ENCODE measurements at places on chromosomes 7 and 10.

DNA sequence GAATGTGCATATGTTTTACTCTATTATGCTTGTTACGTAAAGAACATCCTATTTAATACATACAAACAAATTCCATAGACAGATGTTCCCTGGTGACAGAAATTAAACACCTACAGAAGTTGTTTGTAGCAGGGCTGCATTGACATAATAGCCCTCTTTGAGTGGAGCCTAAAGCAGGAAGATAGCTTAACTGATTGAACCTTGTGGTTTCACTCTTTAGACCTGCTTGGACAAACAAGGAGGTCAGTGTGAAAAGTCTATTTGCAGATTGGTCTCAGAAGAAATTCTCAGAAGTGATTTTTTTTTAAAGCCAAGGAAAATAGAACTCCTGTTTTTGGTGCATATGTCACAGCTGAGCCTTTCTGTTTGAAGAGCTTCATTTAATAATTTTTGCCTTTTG, 121.3 kb downstream of the PPP1R9A start:
- H3K4me3 ChIP-seq, result no peak overlapping the region
- no peak for DNase-seq
- no peak overlapping the region for H3K27ac ChIP-seq
- no peaks in the 10 kb centered on the region for H3K4me1 ChIP-seq
- no peaks in the 10 kb centered on the region for H3K36me3 ChIP-seq

DNA sequence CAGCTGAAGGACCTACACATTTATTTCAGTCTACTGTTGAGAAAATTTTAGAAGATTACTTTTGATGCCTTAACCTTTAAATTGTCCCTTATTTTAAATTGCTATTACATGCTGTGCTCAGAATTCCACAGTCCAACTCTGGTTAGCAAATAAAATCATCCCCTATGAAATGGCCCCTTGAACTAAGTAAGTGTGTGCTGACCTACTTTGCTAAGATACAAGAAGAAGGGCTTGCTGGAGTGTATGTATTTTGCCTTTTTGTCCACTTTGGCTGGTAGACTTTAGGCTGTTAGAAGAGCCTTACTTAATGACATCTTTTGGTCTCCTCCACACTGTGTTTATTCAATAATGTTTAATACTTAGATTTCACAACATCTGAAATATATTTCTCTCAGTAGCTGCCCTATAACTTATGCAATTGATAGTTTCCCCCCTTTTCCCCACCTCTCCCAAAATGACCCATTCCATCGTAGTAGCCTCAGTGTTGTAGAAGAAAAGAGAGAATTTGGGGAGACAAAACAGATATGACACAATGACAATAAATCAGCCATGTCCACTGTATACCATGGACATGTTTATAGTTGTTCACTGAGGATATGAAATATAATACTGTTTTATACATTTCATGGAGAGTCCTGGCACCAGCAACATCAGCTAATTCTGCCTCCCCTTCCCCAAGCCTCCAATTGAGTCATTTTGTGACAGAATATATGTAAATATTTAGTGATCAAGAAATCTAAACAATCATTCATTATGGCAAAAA, 107.8 kb upstream of the ASAH2 start:
- no peak overlapping the region for H3K4me3 ChIP-seq
- no peak for DNase-seq
- H3K27me3 ChIP-seq, result no peaks in the 10 kb centered on the region
- H3K27ac ChIP-seq, result no peak overlapping the region
- H3K4me1 ChIP-seq, result no peaks in the 10 kb centered on the region

GRCh38 chr7:1033546-1034145, 10.7 kb upstream of the GPR146 start:
- no peaks in the 10 kb centered on the region for H3K4me1 ChIP-seq
- no peak overlapping the region for H3K4me3 ChIP-seq
- no peaks in the 10 kb centered on the region for H3K27me3 ChIP-seq
- no peak overlapping the region for H3K27ac ChIP-seq
- DNase-seq, result no peak

DNA sequence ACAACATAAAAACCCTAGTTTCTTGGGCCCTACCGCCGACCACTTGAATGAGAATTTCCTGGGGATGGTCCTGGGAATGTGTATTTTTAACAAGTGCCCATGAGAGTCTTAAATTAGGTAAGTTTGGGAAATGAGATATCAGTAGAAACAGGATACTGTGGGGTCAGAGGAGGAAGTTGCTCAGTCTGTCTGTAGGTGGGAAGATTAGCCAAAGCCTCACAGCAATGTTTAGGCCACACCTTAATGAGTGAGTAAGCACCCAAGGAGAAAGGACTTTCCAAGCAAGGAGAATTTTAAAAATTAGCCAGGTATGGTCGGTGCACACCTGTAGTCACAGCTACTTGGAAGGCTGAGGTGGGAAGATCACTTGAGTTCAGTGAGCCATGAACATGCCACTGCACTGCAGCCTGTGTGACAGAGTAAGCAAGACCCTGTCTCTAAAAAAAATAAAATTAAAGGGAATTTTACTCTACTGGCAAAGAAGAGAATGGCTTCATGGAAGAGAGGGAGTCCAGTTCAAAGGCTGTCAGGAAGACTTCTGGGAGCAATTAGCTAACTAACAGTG, 31.9 kb downstream of the PAPSS2 start:
- DNase-seq, result no peak
- no peaks in the 10 kb centered on the region for H3K36me3 ChIP-seq
- H3K27ac ChIP-seq, result no peak overlapping the region
- no peak overlapping the region for H3K4me3 ChIP-seq
- H3K27me3 ChIP-seq, result no peaks in the 10 kb centered on the region
- H3K4me1 ChIP-seq, result no peaks in the 10 kb centered on the region

GRCh38 chr10:99815621-99816020, 33.2 kb downstream of the ABCC2 start:
- no peaks in the 10 kb centered on the region for H3K36me3 ChIP-seq
- H3K27me3 ChIP-seq, result no peaks in the 10 kb centered on the region
- H3K4me1 ChIP-seq, result no peaks in the 10 kb centered on the region
- DNase-seq, result no peak
- no peak overlapping the region for H3K27ac ChIP-seq
- H3K4me3 ChIP-seq, result no peak overlapping the region

- H3K4me3 ChIP-seq, result no peak overlapping the region
- H3K27ac ChIP-seq, result no peak overlapping the region
- H3K4me1 ChIP-seq, result no peaks in the 10 kb centered on the region
- H3K36me3 ChIP-seq, result no peaks in the 10 kb centered on the region
- H3K27me3 ChIP-seq, result no peaks in the 10 kb centered on the region
- no peak for DNase-seq
Observed at GRCh38 chr7:115293628-115294240, 371.8 kb downstream of the MDFIC start.

- no peaks in the 10 kb centered on the region for H3K36me3 ChIP-seq
- no peak for DNase-seq
- H3K4me3 ChIP-seq, result peak within 1 kb of the TSS; percentile 35
- no peaks in the 10 kb centered on the region for H3K27me3 ChIP-seq
- peak within 1 kb of the TSS; percentile 87 for H3K27ac ChIP-seq
Observed at GRCh38 chr7:150685219-150686029, at the start of gene GIMAP2. GIMAP2 (plus strand) TSS chr7:150685706; CDS start chr7:150687060, 1,354 bp downstream.

DNA sequence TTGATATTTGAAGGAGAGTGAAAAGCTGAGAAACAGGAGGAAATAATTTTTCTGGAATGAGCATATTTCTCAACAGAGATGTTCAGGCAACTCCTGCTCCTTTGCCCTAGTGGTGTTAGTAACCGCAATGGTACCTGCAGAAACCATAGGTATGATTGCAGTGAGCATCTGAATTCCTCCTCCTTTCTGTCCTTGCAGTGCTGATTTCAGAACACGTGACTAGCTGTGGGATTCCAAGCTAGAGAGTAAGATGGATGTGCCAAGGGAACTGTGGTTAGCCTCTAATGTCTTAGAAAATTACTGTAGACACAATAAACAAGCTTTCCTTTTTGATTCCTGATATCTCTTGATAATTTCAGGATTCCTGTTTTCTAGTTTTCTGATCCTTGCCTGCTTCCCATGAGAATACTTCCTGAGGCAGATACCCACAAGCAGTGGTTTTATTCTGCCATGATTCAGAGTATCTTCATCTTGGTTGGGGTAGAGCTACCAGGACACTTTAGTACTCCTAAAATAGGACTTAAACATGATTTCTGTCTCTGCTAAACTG, 27.5 kb downstream of the LRGUK start:
- no peak overlapping the region for H3K27ac ChIP-seq
- no peaks in the 10 kb centered on the region for H3K36me3 ChIP-seq
- no peak overlapping the region for H3K4me3 ChIP-seq

DNA sequence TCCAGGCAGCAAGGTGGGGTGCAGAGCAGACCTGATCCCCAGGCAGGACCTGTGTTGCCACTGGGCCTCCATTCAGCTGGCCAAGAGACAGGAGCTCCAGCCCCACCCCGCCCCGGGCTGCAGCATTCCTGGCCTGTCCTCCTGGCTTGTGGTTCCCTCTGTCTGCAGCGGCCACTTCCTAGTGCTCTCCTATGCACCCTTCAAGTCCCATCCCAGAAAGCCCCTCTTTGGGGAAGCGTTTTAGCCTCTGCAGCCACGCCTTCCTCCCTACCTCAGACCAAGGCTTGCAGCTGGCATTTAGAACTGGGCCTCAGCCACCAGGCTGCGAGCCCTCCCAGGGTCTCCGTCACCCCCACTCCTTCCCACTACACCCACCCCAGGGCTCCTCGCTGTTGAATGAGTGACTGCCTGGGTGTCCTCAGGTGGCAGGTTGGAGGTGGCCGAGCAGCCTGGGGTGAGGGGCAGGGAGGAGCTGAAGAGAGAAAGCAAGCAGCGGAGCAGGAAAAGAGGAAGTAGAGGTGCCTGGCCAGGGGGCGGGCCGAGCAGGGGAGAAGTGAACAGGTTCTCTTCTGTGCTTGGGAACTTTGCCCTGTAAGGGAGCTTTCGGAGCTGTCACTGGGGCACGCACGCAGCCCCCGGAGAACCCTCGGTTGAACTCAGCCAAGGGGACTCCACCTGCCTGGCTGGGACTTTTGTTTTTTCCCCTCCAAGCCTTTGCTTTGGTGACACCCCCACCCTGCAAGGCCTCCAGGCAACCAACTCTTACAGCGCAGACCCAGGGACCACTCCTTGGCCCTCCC, 109.1 kb upstream of the TNRC18 start:
- peak overlapping the region; percentile 84 for H3K4me3 ChIP-seq
- no peaks in the 10 kb centered on the region for H3K36me3 ChIP-seq
- no peaks in the 10 kb centered on the region for H3K4me1 ChIP-seq
- H3K27me3 ChIP-seq, result no peaks in the 10 kb centered on the region
- peak overlapping the region; percentile 100 for H3K27ac ChIP-seq

- H3K27ac ChIP-seq, result no peak overlapping the region
- no peaks in the 10 kb centered on the region for H3K27me3 ChIP-seq
- H3K36me3 ChIP-seq, result no peaks in the 10 kb centered on the region
- no peaks in the 10 kb centered on the region for H3K4me1 ChIP-seq
- H3K4me3 ChIP-seq, result no peak overlapping the region
Observed at GRCh38 chr7:107975394-107976013, 27.5 kb downstream of the LAMB1 start.

DNA sequence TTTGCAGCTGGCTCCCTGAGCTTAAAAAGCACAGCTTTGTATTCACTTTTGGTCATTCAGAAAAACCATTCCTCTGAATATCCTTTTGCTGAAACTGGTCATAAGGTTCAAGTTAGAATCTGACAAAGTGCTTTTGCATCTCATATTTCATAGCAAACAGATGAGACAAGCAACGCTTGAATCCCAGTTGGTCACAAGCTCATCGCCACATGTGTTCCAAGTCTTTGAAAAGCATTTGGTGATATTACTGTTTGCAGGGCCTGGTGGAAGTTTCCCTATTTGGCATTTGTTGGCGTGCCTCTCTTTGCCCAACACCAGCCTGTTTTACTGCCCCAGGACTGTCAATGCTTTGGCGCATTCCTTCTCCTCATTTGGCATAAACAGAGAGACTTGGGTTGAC, 10.3 kb downstream of the TACC2 start:
- H3K36me3 ChIP-seq, result no peaks in the 10 kb centered on the region
- no peak for DNase-seq

DNA sequence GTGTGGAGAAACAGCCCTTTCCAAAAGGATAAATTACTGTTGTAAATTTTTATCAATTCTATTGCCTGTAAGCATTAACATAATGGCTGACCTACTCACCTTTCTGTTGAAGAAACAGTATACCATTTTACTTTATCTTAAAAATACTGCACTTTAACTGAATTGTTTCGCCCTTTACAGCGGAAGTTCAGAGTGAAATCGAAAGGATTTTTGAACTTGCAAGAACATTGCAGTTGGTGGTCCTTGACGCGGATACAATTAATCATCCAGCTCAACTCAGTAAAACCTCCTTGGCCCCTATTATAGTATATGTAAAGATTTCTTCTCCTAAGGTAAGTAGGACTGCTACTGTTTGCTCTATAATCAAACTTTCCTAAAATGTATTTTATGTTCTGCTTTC, 117.5 kb downstream of the NSUN6 start:
- no peak overlapping the region for H3K4me3 ChIP-seq
- no peak overlapping the region for H3K27ac ChIP-seq
- H3K27me3 ChIP-seq, result no peaks in the 10 kb centered on the region
- H3K36me3 ChIP-seq, result no peaks in the 10 kb centered on the region
- no peak for DNase-seq

DNA sequence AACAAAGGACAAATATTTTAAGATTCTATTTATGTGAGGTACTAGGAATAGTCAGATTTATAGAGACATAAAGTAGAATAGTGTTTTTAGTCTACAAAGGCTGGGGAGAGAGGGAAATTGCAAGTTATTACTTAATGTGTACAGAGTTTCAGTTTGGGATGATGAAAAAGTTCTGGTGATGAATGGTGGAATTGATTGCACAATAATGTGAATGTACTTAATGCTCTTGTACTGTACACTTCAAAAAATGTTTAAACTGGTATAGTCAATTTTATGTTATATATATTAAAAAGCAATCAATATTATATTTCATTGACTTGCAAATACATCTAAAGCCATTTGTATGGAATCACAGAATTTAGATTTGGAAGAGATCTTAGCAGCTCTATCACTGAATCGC, 213.4 kb downstream of the PPP1R3A start:
- H3K4me1 ChIP-seq, result no peaks in the 10 kb centered on the region
- H3K36me3 ChIP-seq, result no peaks in the 10 kb centered on the region
- no peak overlapping the region for H3K27ac ChIP-seq
- no peak overlapping the region for H3K4me3 ChIP-seq

- no peak overlapping the region for H3K4me3 ChIP-seq
- DNase-seq, result no peak
- H3K4me1 ChIP-seq, result no peaks in the 10 kb centered on the region
- no peaks in the 10 kb centered on the region for H3K27me3 ChIP-seq
Observed at GRCh38 chr7:88919478-88920131, 124.1 kb upstream of the TEX47 start.

- peaks cover 7% of the 10 kb centered on the region for H3K4me1 ChIP-seq
- H3K27me3 ChIP-seq, result no peaks in the 10 kb centered on the region
- H3K36me3 ChIP-seq, result no peaks in the 10 kb centered on the region
- no peak overlapping the region for H3K4me3 ChIP-seq
Observed at GRCh38 chr10:12529976-12530375, 180.6 kb downstream of the CAMK1D start.

All from uterus (tissue), 4 donors.